GM23338 (cell line): ENCODE measurements at places on chromosomes 16 and 17.

DNA sequence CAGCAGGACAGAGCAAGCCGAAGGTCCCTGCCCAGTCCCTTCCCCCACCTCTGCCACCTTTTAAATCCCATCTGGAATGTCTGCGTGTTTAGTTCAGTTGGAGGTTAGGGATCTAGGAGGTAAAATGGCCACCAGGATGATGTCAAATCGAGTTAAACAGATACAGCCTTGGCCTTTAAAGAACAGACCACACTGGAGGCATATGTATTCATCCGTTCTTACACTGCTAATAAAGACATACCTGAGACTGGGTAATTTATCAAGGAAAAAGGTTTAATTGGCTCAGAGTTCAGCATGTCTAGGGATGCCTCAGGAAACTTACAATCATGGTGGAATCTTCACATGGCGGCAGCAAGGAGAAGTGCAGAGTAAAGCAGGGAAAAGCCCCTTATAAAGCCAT, 167.8 kb upstream of the CACNG5 start:
- no peak for DNase-seq

- no peak for DNase-seq
Measured at GRCh38 chr17:82950525-82951102, 110.8 kb upstream of the ZNF750 start.

DNA sequence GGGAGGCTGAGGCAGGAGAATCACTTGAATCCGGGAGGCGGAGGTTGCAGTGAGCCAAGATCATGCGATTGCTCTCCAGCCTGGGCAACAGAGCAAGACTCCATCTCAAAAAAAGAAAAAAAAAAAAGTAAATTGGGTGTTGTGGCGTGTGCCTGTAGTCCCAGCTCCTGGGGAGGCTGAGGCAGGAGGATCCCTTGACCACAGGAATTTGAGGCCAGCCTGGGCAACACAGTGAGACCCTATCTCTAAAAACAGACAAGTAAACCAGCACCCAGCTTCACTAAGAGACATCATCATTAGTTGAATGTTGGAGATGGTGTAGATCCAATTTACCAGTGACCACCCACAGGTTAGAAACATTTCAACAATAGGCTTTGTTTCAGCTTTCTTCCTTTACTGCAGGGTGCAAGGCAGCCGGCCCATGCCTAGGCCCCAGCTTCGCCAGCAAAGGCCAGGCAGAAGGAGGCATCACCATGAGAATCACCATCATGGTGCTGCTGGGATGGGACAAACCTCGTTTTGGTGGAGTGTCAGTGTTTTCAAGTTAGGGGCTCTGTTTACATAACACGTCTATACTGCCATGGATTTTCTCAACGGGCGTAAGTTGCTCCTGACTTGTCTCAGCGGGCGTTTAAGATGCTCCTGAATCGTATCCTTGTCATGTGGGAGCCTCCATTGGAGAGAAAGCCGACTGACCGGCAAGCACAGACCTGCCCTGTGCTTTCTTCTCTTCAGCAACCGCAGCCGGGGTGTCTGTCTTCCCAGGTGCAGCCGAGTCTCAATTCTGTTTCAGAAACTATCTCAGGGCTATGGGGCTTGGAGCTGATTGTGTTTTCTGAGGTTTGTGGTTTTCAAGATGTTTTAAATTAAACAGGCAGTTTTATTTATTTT, 7.3 kb downstream of the TCF25 start:
- DNase-seq: no peak

- no peak for DNase-seq
Measured at GRCh38 chr16:73951481-73951880, 345.1 kb upstream of the PSMD7 start.

DNA sequence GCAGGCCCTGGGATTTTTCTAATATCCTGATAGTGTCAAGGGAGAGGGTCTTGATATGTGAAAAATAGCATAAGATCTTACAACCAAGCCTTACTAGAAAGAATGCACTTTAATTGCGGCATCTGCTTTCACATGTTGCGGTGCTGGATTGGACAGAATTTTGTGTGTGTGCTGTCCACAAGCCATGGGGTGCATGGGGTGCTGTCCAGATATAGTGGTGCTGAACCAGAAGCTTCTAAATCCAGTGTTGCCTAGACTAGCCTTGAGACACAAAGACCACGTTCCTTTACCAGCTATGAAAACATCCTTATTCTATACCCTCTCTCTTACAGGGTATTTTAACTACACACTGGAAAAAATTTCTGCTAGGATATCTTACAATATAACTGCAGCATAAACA, 244.0 kb downstream of the TMEM114 start:
- peak; percentile 45 for DNase-seq

DNA sequence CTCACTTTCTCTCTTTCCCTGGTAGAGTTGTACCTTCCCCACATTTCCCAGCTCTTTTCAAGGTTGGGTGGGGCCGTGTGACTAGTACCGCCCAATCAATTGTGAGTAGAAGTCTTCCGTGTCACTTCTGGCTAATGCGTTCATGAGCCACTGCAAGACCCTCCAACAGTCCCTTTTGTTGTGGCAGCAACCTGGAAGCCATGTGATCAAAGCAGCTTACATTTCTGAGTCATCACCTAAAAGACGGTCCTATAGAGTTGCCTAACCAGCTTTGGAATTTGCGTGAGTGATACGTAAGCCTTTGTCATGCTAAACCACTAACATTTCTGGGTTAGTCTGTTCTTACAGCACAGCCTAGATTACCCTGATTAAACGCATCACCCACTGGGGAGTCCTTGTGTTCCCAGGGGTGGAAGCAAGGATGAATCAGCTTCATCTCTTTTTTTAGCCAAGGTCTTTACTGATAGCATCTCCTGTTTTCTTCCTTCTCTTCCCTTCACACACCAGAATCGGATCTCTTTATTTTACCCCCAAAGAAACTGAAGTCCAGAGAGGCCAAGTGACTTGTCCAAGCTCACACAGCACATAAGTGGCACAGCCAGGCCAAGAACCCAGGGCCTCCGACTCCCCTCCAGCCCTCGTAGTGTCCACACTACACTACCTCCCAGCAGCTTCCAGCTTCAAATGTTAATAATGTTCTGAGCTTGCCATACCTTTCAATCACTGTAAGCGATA, 366.3 kb upstream of the XYLT1 start:
- DNase-seq: peak; percentile 95

DNA sequence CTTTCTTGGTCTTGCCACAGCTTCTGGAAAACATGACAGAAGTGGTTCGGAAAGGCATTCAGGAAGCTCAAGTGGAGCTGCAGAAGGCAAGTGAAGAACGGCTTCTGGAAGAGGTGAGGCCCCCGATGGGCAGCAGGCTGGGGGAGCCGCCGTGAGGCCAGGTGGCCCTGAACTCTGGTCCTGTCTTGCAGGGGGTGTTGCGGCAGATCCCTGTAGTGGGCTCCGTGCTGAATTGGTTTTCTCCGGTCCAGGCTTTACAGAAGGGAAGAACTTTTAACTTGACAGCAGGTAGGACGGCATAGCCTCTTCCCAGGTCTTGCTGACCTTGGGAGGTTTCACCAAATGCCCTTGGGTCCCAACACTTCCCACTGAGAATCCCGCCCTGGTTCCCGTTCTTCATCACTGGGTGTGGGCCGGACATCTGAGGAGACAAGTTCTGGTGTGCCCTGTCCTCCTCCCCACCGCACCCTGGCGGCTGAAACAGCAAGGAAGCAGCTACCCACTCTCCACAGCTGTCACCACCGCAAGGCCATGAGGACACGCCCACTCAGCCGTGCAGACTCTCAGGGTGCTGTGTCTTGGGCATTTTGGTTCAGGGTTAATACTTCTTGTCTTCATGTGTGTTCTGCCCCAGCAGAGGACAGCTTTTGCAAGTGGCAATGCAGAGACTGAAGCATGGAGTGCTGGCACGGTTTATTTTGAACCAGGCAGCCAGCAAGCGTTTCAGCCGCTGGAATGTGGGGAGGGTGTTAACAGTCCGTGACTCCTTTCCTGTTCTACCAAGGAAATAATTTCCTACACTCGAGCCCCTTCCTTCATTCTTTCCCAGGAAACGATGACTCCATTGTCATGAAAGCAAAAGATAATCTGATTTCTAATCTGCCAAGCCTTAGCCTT, 21.4 kb downstream of the NTAN1 start:
- no peak for DNase-seq

GRCh38 chr16:55480228-55480655, 1.2 kb downstream of the MMP2 start:
- peak; percentile 64 for DNase-seq

DNA sequence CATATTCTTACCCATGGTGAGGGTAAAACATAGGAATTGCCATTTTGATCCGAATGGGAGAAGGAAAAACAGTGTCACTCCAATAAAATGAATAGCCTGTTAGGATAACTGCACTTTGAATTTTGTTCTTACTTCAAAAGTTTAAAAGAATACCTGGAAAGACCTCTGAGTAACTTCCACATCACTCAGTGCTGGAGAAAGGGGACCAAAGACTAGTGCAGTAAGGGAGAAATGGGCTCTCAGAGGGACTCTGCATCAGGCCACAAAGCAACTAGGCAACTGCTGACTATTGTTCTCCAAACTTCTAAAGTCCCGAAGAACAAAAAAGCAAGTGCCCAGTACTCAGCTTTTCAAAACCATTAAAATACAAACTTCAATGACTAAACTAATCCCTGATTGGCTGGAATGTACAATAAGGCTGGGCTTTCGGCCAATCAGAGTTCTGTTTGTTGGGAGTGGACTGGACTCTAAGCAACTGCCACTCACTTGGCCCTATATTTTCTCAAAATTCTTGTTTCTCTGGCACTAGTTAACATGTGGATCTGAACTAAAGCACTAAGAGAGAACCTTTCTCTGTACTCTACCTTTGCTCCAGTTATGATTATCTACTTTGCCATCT, 6.2 kb downstream of the DNAJC7 start:
- peak; percentile 71 for DNase-seq

DNA sequence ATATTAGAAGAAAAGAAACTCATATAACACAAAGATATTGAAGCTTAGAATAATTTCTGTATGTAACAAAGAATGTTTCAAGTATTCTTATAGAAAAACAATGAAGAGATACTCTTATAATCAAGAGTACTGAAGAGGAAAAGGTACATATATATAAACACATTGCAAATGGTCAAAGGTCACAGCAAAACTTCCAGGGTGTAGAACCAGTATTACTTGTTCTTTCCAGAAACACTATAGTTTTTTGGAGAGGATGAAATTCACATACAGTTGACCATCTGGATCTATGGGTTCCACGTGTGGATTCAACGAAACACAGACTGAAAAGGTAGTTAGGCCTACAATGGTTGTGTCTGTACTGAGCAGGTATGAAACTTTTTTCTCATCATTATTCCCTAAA, 22.6 kb downstream of the PRPSAP1 start:
- DNase-seq: no peak

DNA sequence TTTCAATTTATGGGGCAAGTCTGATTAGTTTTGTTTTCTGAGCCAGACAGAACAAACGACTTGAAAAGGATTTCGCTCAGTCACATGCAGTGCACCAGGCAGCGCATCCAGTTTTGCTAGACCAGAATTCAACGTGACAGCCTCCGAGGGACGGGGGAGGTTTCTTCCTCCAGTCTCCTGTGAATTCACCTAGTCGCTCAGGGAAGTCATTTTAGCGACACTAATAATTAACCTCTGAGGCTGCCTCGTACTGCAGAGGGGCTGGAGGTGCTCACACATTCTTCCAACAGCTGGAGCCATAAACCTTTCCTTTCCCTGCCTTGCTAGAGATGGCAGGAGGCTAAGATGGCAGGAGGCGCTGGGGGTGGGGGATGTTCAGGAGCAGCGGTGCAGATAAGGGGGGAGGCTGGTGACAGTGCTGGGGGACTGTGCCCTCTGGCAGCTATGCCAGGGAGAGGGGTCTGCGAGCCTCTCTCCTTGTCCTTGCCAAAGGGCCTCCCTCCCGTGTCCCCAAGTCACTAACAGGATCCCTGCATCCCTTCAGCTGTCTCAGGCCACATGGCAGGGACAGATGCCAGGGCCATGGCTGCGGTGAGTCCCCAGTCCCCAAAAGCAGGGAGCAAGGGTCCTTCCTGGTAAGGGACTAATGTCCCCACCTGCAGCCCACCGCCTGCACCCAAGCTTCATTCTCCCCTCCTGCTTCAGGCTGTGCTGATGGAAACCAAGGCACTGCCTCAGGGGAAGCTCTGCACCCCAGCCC, 24.0 kb downstream of the MXRA7 start:
- no peak for DNase-seq

DNA sequence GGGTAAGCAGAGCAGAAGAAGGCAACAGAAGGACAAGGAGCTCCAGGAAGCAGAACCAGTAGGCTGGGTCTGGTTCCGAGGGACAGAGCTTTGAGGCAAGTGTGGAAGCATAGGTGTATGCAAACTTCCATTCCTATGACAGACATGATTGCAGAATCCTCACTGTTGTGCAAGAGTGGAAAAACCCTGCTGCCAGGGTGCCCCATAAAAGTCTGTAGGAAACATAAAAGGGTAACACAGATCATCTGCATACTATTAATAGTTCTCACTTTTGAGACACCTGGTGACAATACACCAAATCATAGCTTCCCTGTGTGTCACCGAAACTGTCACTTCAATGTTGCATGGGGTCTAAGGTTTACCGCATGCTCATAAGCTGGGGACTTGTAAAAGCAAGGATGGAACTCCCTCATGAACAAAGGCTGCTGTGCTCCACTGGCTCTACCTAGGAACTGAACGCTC, 39.7 kb downstream of the ARHGAP17 start:
- no peak for DNase-seq

DNA sequence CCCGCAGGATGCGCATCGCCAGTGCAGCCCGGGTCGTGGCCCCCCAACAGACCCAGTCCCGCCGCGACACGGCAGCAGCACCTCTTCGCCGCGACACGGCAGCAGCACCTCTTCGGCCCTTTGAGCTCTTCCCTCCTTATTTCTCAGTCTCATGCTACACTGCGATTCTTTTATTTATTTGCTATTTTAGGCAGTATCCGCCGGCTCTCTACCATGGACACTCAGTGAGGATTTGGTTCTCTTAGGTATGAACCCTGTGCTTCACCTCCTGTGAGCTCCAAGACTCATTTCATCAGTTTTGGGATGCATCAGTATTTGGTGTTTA, 8.3 kb upstream of the MAP2K3 start:
- no peak for DNase-seq

DNA sequence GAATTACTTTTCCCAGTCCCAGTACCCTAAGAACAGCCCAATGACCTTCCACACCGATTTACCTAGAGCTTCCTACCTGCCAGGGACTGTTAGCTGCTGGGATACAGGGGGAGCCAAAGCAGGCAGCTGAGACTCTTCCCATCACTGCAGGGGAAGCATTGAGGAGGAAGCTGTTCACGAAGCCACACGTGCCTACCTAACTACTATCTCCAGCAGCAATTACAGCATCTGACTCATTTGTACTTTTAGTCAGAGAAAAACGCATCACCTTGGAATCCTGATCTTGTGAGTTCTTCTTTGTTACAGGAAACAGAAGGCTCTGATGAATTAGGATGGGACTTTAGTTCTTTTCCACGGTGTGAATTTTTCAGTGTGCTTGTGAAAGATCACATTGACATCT, 113.7 kb upstream of the DHX40 start:
- DNase-seq: peak; percentile 50
